NCI-H1092 (cell line): ENCODE measurements at places on chromosomes 6 and 20.
A peak's percentile ranks its signal among the peaks of the same experiment; 100 is the strongest.

GRCh38 chr6:3334555-3334954 is 75.8 kb downstream of the PSMG4 start:
- DNase-seq = no peak

GRCh38 chr6:158174514-158174913 is 6.4 kb downstream of the GTF2H5 start:
- DNase-seq = no peak

GRCh38 chr6:168103050-168103830 is 24.2 kb upstream of the FRMD1 start:
- DNase-seq = peak; percentile 37

DNA sequence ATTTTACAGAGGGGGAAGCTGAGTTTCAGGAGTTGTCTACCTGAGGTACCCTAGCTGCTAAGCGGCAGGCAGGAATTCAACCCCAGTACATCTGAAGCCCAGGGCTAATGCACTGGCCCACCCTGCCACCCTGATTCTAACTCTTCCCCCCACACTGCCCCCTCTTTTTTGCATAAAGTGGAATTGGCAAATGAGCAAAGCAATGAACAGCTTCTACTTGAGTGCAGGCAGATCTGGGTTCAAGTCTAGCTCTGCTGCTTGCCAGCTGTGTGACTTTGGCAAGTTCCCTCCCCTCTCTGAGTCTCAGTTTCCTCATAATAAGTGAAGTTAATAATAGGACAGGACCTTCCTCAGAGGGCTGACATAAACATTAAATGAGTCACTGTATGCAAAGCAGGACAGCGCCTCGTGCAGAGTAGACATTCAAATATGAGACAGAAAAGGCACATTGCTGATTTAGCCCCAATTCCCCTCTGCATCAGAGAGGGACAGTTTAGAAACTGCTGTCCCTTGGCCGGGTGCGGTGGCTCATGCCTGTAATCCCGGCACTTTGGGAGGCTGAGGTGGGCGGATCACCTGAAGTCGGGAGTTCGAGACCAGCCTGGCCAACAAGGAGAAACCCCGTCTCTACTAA is 4.7 kb downstream of the ADA start:
- DNase-seq = no peak
